ENCODE measurements at places on chromosomes 3 and 15.
A peak's percentile ranks its signal among the peaks of the same experiment; 100 is the strongest.

- DNase-seq, result peak; percentile 51
Measured at GRCh38 chr3:111073218-111073617, 1.6 kb downstream of the NECTIN3 start.

- DNase-seq, result no peak
Measured at GRCh38 chr3:127000761-127001160, 17.8 kb downstream of the PLXNA1 start.

DNA sequence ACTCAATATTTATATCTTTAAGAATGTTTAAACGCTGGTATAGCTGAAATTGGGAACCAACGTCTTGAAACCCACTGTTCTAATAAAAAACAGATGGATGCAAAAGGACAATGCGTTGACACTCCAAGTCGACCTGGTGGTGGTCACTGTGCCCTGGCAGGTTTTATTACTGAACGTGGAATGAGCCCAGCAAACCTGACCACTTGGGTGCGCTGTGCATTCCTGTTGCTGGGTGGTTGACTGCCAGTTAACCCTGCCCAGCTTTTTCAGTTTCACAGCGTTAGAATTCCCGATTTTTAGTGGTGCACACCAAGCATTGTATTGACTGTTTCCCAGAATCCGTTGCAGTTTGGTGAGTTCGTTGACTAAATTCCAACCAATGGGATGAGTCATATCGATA is 384.4 kb downstream of the OCA2 start:
- DNase-seq, result no peak

DNA sequence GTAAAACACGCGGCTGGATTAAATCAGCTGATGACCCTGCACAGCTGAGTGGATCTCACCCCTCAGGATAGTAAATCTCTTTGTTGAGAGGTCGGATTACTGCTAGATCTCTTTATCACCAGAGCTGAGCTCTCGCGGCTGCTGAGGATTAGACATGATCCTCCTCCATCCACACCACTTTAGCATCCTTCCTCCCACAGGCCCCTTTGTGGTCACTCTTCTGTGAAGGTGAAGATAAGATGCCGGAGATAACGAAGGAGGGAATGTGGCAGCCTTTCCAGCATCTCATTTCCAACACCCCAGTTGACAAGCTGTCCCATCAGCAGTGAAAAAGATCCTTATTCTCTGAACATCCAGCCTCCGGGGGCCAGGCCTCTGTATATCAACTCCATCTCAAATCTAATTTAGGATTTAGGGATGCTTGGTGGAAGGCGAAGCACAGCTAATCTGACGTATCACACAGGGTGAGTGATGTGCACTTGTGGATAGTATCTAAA is 47.5 kb upstream of the SELENOK start:
- DNase-seq, result no peak

DNA sequence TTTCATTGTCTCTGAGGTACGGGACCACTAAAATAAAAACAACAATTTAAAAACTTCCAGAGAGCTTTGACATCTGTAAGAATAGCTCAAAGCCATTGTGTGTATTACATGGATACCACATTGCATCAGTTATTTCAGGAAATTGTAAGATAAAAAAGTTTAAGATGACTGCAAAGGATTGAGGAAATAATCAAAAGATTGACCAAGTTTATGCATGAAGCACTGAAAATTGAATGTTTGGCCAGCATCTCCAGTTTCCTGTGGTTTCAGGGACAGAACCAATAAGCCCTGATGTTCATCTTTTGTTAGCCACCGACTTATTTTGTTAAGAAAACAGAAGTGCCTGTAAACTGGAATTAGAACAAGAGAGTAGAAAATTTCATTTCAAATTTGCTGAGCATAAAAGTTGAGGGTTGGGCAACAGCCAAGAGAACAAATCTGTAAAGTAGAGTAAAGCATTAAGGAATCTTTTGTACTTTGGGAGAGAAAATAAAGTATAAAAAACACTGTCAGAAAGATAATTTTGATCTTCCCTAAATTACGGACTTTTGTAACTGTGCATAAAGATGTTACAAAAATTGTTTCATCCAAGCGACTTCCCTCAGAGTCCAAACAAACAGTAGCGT is 211.5 kb upstream of the P2RY1 start:
- DNase-seq, result no peak

- DNase-seq, result peak; percentile 28
Measured at GRCh38 chr3:150956376-150956775, 16.2 kb downstream of the CLRN1 start.

DNA sequence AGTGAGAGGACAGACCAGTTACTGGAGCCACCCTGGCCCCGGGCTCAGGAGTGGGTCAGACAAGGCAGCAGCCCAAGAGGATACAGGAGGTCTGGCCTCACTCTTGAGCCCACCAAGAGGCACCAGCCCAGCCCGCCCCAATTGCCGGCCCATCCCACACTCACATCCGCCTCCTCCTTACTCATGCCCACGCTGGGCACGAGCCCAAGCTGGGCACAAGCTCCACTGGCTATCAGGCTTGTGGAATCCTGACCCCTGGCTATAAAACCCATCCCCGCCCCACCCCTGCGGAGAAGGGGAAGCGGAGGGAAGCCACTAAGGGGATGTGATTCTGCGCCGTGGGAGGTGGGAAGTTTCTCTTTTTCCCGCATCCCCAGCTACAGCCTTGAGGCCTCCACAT is 25.9 kb downstream of the ADCY5 start:
- no peak for DNase-seq

GRCh38 chr3:39051649-39052561 is at the start of the genes SCN11A and WDR48:
TSS of gene SCN11A (minus strand) at chr3:39051944. CDS start at chr3:38950362, 101,582 bp downstream.
TSS of gene WDR48 (plus strand) at chr3:39052016. CDS start at chr3:39052026, 10 bp downstream.
- DNase-seq, result peak; percentile 88

GRCh38 chr15:41698779-41699178 is 38.6 kb downstream of the MGA start:
- peak; percentile 57 for DNase-seq

DNA sequence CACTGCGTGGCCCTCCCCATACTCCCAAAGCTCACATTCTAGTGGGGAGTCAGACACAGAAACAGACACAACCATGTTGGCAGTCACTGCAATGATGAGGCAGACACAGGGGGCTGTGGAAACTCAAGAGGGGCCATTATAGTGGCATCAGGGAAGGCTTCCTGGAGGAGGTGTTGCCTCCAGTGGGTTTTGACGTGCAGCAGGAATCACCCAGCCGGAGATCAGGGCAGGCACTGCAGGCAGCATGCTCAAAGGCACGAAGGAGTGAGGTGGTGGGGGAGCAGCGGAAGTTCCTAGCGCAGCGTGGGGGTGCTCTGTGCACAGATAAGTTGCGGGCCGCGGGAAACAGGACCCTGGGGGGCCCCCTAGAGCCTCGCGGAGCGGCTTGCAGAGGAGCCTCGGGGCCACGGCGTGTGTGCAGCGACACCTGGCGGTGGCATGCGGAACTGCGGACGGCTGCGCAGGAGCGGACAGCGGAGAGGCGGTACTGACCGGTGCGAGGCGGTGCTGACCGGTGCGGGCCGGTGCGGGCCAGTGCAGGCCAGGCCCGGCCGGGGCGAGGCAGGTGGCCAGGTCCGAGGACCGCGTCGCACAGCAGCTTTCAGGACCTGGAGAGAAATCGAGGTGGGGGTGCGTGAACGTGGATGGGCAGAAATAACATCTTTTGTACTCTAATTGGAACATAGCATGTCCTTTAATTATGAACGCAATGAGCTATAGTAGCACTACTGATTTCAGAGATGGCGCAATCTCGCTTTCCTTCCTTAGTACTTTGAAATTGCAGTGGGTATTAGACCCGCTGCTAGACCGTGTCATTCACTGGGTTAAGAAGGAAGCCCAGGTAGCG is 101.5 kb downstream of the FBLN2 start:
- DNase-seq, result peak; percentile 69

- DNase-seq, result peak; percentile 55
Measured at GRCh38 chr3:152466784-152467183, 198.1 kb downstream of the MBNL1 start.

GRCh38 chr15:40064231-40064894 is 25.4 kb upstream of the SRP14 start:
- peak; percentile 87 for DNase-seq

DNA sequence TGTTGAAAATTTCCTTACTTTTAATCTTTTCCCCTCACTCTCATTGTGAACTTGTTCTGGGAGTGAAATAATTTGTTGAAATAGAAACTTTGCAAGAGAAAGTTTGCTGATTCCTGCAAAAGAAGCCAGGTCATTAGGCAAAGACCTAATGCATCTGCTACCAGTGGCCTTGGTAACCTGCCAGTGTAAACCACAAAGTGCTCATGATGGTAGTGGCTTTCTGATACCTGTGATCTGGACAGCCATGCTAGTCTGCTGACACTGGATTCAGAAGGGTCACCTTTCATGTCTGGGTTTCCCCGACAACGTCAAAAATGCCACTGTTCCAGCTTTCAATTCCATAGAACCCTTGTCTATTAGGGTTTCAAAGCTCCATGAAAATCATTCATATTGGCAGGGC is 123.7 kb upstream of the MCTP2 start:
- DNase-seq, result no peak

DNA sequence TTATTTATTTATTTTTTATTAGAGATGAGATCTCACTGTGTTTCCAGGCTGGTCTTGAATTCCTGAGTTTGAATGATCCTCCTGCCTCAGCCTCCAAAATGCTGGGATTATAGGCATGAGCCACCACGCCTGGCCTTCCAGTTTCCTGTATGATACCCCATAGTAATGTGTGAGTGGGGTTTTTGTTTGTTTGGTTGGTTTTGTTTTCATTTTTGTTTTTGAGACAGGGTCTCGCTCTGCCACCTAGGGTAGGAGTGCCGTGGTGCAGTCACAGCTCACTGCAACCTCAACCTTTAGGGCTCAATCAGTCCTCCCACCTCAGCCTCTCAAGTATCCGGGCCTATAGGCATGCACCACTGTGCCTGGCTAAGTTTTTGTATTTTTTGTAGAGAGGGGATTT is 30.9 kb downstream of the GOLM2 start:
- no peak for DNase-seq

- peak; percentile 19 for DNase-seq
Measured at GRCh38 chr3:16885593-16886302, 993 bp downstream of the PLCL2 start.

- no peak for DNase-seq
Measured at GRCh38 chr3:114552527-114552812, 258.6 kb downstream of the TIGIT start.

- no peak for DNase-seq
Measured at GRCh38 chr3:148641722-148642121, 56.0 kb upstream of the AGTR1 start.

DNA sequence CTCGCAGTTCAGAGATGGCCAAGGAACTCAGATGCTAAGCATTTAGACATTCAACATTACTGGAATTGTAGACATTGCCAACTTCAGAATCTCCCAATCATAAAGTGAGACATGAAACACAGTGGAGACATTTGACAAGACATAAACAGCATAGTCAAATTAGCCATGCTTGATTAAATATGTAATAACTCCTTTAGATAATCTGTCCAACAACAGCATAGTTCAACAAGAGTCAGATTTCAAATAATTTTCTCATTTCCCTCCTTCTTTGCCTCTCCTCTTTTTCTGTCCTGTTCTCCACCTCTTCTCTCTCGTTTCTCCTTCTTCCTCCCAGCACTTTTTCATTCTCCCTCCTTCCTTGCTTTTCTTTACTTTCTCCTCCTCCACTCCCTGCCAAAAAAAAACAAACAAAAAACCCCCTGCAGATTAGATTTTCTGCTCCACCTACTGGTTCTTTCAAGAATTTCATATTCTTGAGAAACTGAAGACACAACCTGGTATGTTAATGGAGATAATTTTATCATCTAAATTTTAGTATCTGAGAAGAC is 20.2 kb downstream of the CPOX start:
- peak; percentile 44 for DNase-seq

GRCh38 chr3:134823679-134824078 is 28.6 kb downstream of the EPHB1 start:
- DNase-seq, result no peak

GRCh38 chr3:195269375-195270078 is 1.4 kb downstream of the XXYLT1 start:
- no peak for DNase-seq

GRCh38 chr15:66760097-66760967 is 58.3 kb downstream of the SMAD6 start:
- DNase-seq, result no peak

- DNase-seq, result no peak
Measured at GRCh38 chr3:78957456-78957855, 810.3 kb downstream of the ROBO1 start.

GRCh38 chr15:73983211-73983727 is 8.8 kb downstream of the STOML1 start:
- peak; percentile 88 for DNase-seq

GRCh38 chr15:98504998-98505397 is 143.3 kb upstream of the IGF1R start:
- no peak for DNase-seq

- DNase-seq, result no peak
Measured at GRCh38 chr3:59240666-59241255, 190.9 kb upstream of the CFAP20DC start.

- DNase-seq, result peak; percentile 88
Measured at GRCh38 chr3:125128861-125129501, 73.2 kb upstream of the HEG1 start.

DNA sequence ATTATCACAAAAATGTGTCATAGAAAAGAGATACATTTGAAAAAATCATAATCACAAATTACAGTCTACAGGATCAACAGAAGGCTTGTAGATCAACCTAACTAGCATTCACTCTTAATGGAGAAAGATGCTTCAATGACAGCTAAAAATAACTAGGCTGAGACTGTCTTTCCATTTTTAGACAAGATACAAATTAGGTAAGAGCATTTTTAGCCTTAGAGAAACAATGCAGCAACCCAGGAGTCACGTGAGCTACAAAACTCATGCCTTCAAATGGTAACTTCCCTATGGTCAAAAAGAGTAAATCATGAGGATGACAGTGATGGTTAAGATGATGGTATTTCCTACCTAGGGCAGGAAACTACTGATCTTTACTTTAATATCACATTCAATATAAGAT is 415.4 kb downstream of the MAGI1 start:
- DNase-seq, result no peak

DNA sequence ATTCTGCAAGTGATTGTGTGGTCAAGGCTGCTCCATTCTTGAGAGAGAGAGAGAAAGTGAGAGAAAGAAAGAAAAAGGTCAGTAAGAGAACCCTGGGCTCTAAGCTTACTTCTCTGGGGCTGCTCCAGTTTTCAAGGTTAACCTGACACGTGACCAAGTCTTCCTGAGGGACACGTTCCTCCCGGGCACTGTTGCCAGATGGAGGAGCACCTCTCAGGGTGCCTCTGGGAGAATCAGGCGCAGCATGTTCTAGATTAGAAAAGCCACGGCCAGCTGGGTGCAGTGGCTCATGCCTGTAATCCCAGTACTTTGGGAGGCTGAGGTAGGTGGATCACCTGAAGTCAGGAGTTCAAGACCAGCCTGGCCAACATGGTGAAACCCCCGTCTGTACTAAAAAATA is 60.8 kb downstream of the ITGA11 start:
- no peak for DNase-seq

- no peak for DNase-seq
Measured at GRCh38 chr15:89041507-89041906, 46.7 kb upstream of the ABHD2 start.

- DNase-seq, result no peak
Measured at GRCh38 chr3:40752492-40752891, 227.7 kb downstream of the ZNF621 start.
